Colonic mucosa (tissue), 4 donors: ENCODE measurements at places on chromosomes 5 and 9. TPM values are rescaled to one million over a fixed set of nuclear protein-coding genes. Genes with fewer than 3 reads are reported as not detected.
A peak's percentile ranks its signal among the peaks of the same experiment; 100 is the strongest.

DNA sequence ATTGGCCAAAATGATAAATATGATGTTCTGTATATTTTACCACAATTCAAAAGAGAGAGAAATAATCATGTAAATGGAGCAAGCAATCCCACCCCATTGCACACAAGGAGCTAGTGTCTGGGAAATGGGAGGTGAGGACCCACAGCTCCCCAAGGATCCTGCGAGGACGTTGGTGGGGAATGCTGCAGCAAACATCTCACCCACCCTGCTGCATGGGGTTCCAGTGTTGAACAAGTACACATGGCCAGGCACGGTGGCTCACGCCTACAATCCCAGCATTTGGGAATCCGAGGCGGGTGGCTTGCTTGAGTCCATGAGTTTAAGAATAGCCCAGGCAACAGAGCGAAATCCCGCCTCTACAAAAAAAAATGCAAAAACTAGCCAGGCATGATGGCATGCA is 29.0 kb downstream of the STK10 start:
- DNase-seq, result no peak

CAMK4 gene
- 2.4 TPM for total RNA-seq

ZNF883 gene
- 0.42 TPM for total RNA-seq

- no peak for DNase-seq
These were observed 27.8 kb upstream of the STX17 start for GRCh38 chr9:99878651-99879050.

CATSPER3 gene
- total RNA-seq, result 0.82 TPM

DNA sequence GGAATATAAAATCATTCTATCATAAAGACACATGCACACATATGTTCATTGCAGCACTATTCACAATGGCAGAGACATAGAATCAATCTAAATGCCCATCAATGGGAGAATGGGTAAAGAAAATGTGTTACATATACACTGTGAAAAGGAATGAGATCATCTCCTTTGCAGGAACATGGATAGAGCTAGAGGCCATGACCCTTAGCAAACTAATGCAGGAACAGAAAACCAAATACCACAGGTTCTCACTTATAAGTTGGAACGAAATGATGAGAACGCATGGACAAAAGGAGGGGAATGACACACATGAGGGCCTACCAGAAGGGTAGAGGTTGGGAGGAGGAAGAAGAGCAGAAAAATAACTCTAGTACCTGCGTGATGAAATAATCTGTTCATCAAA is 21.0 kb upstream of the RANBP6 start:
- no peak for DNase-seq

- DNase-seq, result no peak
These were observed 167.7 kb upstream of the DMAC1 start for GRCh38 chr9:7967093-7967827.

GRCh38 chr5:177471610-177472356 is 1.7 kb downstream of the DBN1 start:
- DNase-seq, result no peak

CDO1 gene
- total RNA-seq, result 0.27 TPM

- peak; percentile 50 for DNase-seq
These were observed 833 bp downstream of the GAS1 start for GRCh38 chr9:86946201-86947145.

PCDHB5 gene
- 0.66 TPM for total RNA-seq

- DNase-seq, result peak; percentile 44
These were observed 23.7 kb downstream of the PTGS1 start for GRCh38 chr9:122394265-122395125.

- no peak for DNase-seq
These were observed 2.1 kb upstream of the ANXA1 start for GRCh38 chr9:73149371-73150067.

ZBED3 gene
- 12.6 TPM for total RNA-seq

GRCh38 chr5:137880313-137880712 is 8.9 kb upstream of the PKD2L2 start:
- no peak for DNase-seq
